ENCODE measurements at places on chromosomes 5 and 9. TPM values are rescaled to one million over a fixed set of nuclear protein-coding genes. Genes with fewer than 3 reads are reported as not detected.
A peak's percentile ranks its signal among the peaks of the same experiment; 100 is the strongest.

The PCDHGA4 gene
- 0.57 TPM for total RNA-seq

The DRD1 gene
- not detected for total RNA-seq

DNA sequence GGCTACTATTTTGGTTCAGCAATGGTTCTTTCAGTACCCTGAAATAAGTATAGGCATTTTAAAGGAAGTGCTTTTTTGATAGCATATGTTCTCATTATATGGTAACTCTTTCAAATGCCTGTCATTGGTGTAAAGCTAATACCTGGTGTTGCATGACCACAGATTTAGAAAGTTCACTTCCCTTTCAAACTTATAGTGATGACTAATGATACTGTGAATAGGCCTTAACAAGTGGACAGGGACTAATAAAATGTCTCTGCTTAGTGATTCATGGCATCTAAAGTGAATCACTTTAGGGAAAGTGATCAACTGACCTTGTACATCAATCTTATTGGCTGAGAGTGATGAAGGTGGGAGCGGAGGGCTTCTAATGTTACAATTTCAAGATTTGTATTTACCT lies 21.6 kb downstream of the MRPL22 start:
- no peak overlapping the region for H3K4me3 ChIP-seq
- peaks cover 42% of the 10 kb centered on the region for H3K36me3 ChIP-seq
- peaks cover 11% of the 10 kb centered on the region for H3K4me1 ChIP-seq
- H3K27ac ChIP-seq = no peak overlapping the region

DNA sequence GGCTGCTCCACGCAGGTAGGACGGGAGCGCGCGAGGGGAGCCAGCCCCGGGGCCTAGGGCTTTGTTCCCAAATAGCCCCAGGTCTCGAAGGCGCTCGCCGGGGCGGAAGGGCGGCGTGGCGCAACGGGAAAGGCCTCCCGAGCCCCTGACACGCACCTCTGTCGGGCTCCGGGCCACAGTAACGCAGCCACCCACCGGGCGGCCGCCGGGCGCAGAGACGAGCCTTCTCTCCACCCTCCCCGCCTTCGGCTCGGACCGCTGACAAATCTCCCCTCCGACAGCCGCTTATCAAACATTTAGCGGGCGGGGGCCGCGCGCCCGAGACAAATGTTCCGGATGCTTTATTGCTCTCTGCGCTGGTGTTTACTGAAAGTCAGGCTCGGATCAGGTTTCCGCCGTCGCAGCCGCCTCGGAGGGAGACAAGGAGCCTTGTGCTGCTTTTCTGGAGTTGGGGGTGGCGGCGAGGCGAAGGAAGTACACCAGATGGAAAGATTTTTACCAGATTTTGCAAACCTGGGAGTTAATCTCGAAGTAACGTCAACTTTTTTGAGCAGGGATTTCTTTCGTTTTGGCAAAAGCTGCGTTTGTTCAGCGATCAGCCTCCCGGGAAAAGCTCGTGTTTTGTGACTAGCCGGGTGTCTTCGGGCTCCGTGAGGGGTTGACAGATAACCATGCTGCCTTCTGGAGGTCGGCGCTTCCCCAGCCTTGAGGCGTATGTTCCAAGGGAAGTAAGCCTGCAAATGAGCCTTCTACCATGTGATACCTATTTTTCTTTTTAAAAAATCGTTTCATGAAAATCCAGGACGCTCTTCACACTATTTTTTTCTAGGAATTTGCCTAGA lies 950 bp downstream of the RGMB start:
- H3K36me3 ChIP-seq = no peaks in the 10 kb centered on the region
- H3K4me1 ChIP-seq = peaks cover 40% of the 10 kb centered on the region
- peak; percentile 31 for DNase-seq
- H3K27me3 ChIP-seq = peaks cover 81% of the 10 kb centered on the region
- H3K4me3 ChIP-seq = peak overlapping the region; percentile 79

GRCh38 chr5:27814286-27814685 lies 775.9 kb upstream of the CDH9 start:
- no peak overlapping the region for H3K4me3 ChIP-seq
- H3K36me3 ChIP-seq = no peaks in the 10 kb centered on the region
- no peaks in the 10 kb centered on the region for H3K4me1 ChIP-seq
- no peaks in the 10 kb centered on the region for H3K27me3 ChIP-seq

DNA sequence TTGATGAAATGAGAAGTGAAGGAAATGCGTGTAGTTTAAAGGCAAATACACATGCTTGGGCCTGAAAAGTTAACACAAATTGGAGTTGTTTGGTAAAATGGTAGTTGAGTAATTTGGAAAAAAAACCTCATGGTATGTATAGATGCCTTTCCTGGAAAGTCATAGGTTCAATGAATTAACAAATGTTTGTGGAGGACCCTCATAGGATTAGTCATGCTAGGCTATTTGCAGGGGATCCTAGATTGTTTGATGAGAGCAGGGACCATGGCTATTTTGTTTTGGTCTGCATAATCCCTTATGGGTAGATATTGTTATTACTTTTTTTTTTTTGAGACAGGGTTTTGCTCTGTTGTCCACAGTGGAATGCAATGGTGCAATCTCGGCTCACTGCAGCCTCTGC lies 93.5 kb upstream of the NR3C1 start:
- no peak for DNase-seq
- H3K4me3 ChIP-seq = no peak overlapping the region
- H3K27me3 ChIP-seq = peaks cover 2% of the 10 kb centered on the region
- H3K36me3 ChIP-seq = no peaks in the 10 kb centered on the region

DNA sequence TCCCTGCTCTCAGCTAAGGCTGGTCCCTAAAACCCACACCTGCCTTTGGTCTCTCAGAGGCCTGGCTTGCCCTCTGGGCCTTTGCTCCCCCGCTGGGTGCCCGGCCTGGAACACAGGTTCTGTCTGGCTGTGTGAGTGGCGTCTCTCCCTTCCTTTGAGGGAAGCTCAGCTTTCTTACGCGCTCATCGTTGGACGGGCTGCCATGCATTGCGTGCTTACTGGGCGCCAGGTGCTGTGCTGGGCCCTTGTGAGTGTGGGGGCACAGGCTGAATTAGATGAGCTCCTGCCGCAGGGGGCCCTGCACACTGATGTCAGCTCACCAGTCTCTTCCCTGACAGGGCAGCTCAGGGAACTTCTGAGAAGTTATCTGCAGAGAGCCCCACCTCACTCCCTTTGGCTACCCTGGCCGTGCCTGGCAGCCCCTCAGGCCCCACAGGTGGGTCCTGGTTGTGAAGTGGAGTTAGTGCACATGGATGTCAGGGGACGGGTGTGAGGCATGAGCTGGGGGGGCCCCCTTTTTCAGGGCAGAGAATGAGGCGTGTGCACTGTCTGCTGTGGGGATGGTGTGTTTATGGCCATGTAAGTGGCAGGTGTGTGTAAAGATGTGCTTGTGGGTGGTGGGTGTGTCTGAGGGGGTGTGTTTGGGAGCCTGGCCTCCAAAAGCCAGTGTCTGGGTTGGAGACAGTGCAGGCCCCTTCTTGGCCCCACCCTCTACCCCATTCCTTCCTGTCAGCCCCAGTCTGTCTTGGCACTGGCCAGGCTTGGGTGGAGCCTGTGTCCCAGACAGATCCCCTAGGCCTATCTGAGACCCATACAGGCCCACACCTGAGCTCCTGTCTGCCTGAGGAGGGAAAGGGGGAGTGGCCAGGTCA lies 7.5 kb upstream of the RMND5B start:
- H3K4me3 ChIP-seq = no peak overlapping the region
- H3K4me1 ChIP-seq = peaks cover 2% of the 10 kb centered on the region
- no peaks in the 10 kb centered on the region for H3K27me3 ChIP-seq
- no peak overlapping the region for H3K27ac ChIP-seq
- peaks cover 5% of the 10 kb centered on the region for H3K36me3 ChIP-seq

DNA sequence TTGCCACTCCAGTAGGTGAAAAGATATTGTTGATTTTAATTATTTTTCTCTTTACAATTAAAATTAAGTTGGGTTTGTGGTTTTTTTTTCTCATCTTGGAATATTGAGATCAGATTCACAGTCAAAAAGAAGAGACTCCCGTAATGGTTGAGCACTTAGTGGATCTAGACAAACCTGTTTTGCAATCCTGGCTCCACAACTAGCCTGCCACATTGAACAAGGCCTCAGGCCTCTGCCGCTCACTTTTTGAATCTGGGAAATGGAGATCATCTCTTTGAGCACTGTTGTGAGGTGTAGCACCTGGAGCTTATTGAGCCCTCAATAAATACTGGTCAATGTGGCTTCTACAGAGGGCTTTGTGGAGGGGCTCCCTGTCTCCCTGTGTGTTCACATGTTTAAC lies 37.1 kb upstream of the RARS1 start:
- no peak overlapping the region for H3K27ac ChIP-seq
- H3K27me3 ChIP-seq = peaks cover 6% of the 10 kb centered on the region
- no peak for DNase-seq
- H3K36me3 ChIP-seq = no peaks in the 10 kb centered on the region

Data from activated T-helper 2 cell treated with anti-CD3 and anti-CD28 coated beads, Interferon-gamma antibody, Interleukin-2, Interleukin-4, amounts not matched to agents 10 μg/mL and 5 μg/mL and 100 μg/mL, durations not matched to agents 14 hours and 24 hours and 36 hours (primary cell).